ENCODE measurements at places on chromosomes 12 and 14.
A peak's percentile ranks its signal among the peaks of the same experiment; 100 is the strongest.

DNA sequence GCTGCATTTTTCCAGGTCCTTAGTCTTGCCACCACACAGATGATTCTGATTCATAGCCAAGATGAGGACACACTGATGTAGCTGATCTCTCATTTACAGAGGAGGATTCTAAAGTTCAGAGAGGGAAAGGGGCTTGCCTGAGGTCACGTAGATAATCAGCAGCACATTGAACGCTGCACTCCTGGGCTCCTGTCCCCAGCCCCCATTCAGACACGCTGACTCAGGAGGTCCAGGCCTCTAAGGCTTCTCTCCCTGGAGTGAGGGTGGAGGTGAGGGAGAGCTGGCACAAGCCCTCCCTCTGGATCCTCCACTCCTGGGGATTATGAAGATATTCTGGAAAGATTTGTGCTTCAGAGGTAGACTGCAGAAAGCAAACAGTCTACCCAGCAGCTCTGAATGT, 10.3 kb downstream of the NFATC4 start:
- H3K4me1 ChIP-seq = peaks cover 19% of the 10 kb centered on the region
- no peak for DNase-seq
- no peak overlapping the region for H3K4me3 ChIP-seq

- H3K4me3 ChIP-seq = no peak overlapping the region
- no peaks in the 10 kb centered on the region for H3K36me3 ChIP-seq
- H3K27me3 ChIP-seq = no peaks in the 10 kb centered on the region
- no peak overlapping the region for H3K27ac ChIP-seq
Observed at GRCh38 chr12:107554941-107555340, 130.7 kb upstream of the PWP1 start.

DNA sequence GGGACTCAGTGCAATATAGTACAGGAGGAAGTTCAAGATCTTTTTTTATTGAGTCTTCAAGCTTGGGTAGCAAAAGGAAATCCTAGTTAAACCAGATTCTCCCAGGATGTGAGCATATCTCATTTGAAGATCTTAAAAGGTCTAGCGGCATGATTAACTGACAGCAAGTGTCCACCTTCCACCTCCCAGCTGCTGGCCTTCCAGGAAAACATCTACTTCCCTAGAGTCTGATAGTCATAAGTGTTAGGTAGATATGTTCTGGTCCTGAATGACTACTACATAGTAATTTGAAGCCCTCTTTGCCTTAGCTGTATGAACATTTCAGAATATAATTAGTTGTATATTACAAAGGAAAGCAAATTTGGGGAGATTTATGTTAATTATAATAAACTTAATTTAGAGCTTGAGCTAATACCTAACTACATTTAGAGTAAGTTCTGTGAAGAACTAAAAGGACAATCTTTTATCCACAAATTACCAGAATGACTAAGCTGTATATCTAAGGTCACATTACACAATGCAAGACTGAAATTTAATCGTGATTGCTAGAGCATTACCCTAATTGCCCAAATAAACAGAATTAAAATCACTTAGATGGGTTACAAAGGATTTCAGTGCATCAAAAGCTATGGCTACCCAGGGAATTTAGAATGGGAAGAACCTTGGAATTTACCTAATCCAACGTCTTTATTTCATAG, 9.9 kb downstream of the LGR5 start:
- H3K4me3 ChIP-seq = no peak overlapping the region
- no peak for DNase-seq
- no peaks in the 10 kb centered on the region for H3K36me3 ChIP-seq
- H3K27me3 ChIP-seq = no peaks in the 10 kb centered on the region
- peaks cover 9% of the 10 kb centered on the region for H3K4me1 ChIP-seq
- no peak overlapping the region for H3K27ac ChIP-seq

- DNase-seq = no peak
- H3K27me3 ChIP-seq = no peaks in the 10 kb centered on the region
- no peak overlapping the region for H3K4me3 ChIP-seq
- no peaks in the 10 kb centered on the region for H3K4me1 ChIP-seq
- H3K36me3 ChIP-seq = no peaks in the 10 kb centered on the region
- no peak overlapping the region for H3K27ac ChIP-seq
Observed at GRCh38 chr14:46482200-46482599, 169.4 kb downstream of the RPL10L start.

- DNase-seq = no peak
- H3K27ac ChIP-seq = peak overlapping the region; percentile 84
- H3K36me3 ChIP-seq = no peaks in the 10 kb centered on the region
- H3K27me3 ChIP-seq = peaks cover 8% of the 10 kb centered on the region
Observed at GRCh38 chr12:67070307-67070600, 198.9 kb upstream of the CAND1 start.

Measured in glutamatergic neuron (in vitro differentiated cells).